ENCODE measurements at places on chromosomes 12 and 14. TPM values are rescaled to one million over a fixed set of nuclear protein-coding genes. Genes with fewer than 3 reads are reported as not detected.

- no peaks in the 10 kb centered on the region for H3K36me3 ChIP-seq
- no peak for DNase-seq
- peaks cover 8% of the 10 kb centered on the region for H3K27me3 ChIP-seq
- peak within 1 kb of the TSS; percentile 17 for H3K4me3 ChIP-seq
- peaks cover 3% of the 10 kb centered on the region for H3K4me1 ChIP-seq
- H3K27ac ChIP-seq, result no peak within 1 kb of the TSS
Observed at GRCh38 chr14:103084021-103084919, at the start of gene LBHD2. TSS of gene LBHD2 (plus strand) at chr14:103084210. CDS start at chr14:103086013, 1,803 bp downstream.

Gene TIMELESS
- total RNA-seq, result 11.7 TPM

DNA sequence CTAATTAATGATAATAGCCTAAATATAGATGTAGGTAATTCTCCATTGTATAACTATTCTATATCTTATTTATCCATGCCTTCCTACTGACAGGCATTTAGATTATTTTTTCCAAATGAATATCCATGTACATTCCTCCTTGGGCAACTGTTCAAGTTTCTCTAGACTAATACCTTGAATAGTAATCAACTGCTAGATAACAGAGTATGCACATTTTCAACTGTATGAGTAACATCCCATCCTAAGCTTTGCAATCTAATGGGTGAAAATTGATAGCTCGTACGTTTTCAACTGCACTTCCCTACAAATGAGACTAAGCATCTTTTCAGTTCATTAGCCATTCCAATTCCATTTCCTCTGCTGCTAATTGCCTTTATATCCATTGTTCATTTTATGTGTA, 37.0 kb downstream of the YAF2 start:
- no peak overlapping the region for H3K4me3 ChIP-seq
- H3K27me3 ChIP-seq, result no peaks in the 10 kb centered on the region
- no peak overlapping the region for H3K27ac ChIP-seq
- DNase-seq, result no peak
- peaks cover 9% of the 10 kb centered on the region for H3K36me3 ChIP-seq
- H3K4me1 ChIP-seq, result no peaks in the 10 kb centered on the region

Gene ACTR6
- total RNA-seq, result 17.4 TPM

DNA sequence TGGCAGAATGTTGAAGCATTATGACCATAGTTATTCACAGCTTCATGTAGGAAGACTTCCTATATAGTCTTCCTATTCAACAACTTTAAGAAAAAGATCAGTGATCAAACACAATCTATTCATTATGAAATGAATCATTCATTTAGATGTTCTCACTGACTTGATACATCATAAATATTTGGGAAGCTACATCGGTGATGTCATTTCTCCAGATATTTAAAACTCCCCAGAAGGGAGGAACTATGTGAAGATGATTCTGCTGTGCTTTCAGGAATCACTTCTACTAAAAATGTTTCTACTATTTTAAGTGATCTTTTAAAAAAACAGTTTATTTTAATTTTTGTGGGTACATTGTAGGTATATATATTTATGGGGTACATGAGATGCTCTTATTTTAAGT, 316.4 kb downstream of the BCAT1 start:
- H3K27me3 ChIP-seq, result no peaks in the 10 kb centered on the region
- DNase-seq, result no peak

DNA sequence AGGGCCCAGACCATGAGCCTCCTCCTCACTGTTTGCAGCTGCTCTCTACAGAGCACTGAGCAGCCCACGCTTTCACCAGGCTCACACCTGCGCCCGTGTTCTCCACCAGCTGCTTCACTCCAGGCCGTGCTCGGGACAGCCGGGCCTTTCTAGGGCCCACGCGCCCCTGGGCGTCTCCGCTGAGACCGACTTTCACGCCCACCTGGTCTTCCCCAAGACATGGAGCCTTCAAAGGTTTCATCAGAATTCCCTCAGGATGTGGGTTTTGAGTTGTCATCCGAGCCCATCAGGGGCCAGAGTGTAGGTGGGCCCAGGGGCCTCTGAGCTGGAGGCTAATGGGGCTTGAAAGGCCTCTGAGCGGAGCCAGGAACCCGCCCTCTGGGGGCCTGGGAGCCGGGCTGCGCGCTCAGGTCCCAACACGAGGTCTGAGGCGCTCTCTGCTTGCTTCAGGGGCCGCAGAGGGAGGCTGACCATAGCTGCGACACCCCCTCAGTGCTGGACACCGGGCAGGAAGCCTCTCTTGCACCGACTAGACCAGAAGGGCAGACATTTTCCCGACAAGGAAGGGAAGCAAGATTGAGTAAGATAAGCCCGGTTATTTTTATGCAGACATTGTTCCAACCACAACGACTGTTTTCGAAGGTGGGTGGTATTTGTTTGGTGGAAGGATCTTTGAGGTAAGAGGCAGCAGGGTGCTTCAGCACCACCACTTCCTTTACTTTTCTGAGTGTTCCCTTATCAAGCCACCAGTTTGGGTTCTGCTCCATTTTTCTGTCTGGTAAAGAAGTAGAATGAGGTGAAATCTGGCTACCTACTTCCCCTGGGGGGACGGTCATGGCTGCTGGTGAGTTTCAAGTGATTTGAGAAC, 125.0 kb upstream of the FUT8 start:
- no peak for DNase-seq
- no peaks in the 10 kb centered on the region for H3K36me3 ChIP-seq
- no peaks in the 10 kb centered on the region for H3K27me3 ChIP-seq
- peaks cover 12% of the 10 kb centered on the region for H3K4me1 ChIP-seq

Gene SLC2A13
- 12.3 TPM for total RNA-seq

Gene CELA1
- not detected for total RNA-seq

Gene CIROP
- not detected for total RNA-seq

Gene NR1H4
- total RNA-seq, result not detected

All from chondrocyte (in vitro differentiated cells).